GM12864 (cell line): ENCODE measurements at places on chromosomes 7 and 10.

- DNase-seq: no peak
These were observed 26.2 kb upstream of the PIK3AP1 start for GRCh38 chr10:96746503-96746902.

DNA sequence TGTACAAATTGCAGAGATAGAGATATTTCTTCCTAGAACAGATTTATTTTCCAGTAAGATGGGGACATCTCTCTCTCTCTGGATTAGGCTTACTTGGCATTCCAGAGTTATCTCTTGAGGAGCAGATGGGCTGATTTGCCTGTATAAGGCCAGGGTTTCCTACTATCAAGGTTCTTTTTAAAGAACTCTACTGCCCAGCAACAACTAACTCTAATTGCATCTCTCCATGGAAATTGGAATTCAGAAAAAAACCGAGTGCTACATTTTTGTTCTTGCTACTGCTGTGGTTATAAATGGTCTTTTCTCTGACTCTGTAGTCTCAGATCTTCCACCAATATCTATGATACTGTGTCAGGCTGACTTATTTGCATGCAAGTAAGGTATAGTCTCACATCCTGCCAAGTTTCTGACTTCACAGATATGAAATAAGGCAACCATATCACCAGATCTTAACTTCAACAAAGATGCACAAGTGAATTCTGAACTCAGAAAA lies 161.1 kb downstream of the CRPPA start:
- DNase-seq: no peak

DNA sequence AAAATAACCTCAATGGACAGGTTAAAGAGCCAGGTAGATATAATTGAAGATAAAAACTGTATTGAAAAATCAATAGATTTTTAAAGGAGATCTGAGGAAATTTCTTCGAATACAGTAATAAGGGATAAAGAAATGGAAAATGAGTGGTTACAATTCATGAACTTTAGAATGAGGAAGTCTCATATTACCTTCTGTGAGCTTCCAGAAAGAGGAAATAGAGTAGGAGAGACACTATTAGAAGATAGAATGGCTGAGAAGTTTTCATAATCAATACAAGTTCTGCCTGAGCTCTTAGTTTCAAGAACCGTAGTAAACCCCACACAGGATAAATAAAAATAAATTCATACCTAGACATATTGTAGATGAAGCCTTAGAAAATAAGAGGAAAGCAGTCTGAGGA lies 11.5 kb downstream of the SDK1 start:
- no peak for DNase-seq

GRCh38 chr7:100888291-100888987 lies 1.1 kb downstream of the UFSP1 start:
- no peak for DNase-seq

GRCh38 chr10:33376976-33377657 lies 42.6 kb upstream of the NRP1 start:
- DNase-seq: no peak

DNA sequence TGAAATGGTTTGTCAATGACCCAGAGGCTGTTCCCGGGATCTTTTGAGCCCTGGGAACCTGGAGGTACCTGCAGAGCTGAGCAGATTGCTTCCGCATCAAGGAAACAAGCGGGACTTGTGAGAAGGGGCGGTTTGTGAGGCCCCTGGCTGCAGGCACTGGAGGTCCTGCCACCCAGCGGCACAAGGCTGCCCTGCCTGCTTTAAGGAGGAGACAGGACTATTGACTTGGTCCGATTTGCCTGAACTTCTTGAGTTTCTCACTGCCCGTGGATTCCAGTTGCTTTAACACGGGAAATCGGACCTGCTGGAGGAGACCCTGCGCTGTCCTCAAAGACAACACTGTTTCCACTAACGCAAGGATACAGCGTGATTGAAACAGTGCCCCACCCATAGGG lies 130.1 kb downstream of the DNAJB6 start:
- DNase-seq: no peak

- peak; percentile 49 for DNase-seq
These were observed 193.7 kb downstream of the RNLS start for GRCh38 chr10:88389456-88389855.

DNA sequence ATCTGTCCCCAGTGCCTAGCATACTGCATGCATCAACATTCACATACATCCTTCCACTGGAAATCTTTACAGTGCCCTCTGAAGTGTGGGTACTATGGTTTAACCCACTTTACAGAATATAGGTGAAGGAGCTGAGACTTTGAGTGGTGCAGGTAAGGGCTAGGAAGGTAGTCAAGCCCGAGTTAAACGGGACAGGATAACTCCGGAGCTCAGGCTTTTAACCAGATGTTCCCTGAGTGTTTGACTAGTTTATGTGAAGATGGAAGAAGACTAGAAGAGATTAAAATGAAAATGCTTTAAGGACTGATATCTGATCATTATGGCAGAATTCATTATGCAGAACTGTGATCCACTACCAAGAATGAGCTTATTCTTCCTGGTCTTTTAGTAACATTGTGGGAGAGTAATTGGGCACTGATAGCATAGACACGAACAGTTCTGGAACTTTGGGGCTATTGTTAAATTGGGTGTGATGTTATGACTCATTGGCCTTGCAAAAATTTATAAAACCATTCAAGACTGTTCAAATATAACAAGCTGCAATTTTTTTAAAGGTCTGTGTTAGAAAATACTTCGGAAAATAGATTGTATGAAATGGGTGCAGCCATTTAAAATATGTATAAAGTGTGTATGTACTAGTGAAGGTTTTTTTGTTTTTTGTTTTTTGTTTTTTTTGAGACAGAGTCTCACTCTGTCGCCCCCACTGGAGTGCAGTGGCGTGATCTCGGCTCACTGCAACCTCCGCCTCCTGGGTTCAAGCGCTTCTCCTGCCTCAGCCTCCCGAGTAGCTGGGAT lies 4.4 kb downstream of the CUL1 start:
- no peak for DNase-seq

DNA sequence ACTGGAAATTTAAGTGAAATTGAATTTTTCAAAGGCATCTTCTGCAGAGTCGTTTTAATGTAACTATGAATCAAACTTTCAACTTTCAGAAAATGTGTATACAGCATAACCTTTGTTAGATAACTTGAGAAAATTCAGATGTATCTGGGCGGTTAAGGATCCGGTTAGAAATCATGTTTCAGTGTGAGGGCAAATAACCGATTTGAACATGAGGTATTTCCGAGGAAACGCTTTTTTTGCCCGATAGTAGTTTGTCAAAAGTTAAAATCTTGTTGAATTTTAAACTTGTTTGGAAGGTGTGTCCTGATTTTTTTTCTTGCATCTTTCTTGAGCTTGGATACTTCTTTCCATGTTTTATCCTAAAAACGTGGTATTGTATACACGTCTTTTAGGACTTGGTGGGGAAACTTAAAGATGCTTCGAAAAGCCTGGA lies 1.3 kb upstream of the BMI1 start:
- no peak for DNase-seq

- no peak for DNase-seq
These were observed 97.7 kb downstream of the DNMBP start for GRCh38 chr10:99912041-99912440.

GRCh38 chr7:869348-869747 lies 7.0 kb upstream of the GET4 start:
- DNase-seq: no peak

- no peak for DNase-seq
These were observed 56.5 kb upstream of the KDM7A start for GRCh38 chr7:140232957-140233917.

DNA sequence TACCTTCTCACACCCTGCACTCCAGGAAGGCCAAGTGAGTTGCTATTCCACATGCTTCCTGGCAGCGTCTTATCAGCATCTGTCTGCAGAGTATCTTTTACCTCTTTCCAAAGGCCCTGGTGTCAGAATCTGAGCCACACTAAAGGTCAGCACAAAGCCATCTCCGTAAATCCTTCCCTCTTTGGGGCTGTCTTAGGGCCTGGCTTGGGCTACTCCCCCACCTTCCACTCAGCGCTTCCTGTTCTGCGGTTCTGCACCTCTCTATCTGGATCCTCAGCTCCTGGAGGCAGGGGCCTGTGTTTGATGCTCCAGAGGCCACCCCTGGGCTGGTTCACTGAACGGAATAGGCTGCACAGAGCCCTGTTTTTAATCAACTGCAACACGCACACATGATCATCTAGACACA lies 334.8 kb upstream of the GALNT17 start:
- no peak for DNase-seq

DNA sequence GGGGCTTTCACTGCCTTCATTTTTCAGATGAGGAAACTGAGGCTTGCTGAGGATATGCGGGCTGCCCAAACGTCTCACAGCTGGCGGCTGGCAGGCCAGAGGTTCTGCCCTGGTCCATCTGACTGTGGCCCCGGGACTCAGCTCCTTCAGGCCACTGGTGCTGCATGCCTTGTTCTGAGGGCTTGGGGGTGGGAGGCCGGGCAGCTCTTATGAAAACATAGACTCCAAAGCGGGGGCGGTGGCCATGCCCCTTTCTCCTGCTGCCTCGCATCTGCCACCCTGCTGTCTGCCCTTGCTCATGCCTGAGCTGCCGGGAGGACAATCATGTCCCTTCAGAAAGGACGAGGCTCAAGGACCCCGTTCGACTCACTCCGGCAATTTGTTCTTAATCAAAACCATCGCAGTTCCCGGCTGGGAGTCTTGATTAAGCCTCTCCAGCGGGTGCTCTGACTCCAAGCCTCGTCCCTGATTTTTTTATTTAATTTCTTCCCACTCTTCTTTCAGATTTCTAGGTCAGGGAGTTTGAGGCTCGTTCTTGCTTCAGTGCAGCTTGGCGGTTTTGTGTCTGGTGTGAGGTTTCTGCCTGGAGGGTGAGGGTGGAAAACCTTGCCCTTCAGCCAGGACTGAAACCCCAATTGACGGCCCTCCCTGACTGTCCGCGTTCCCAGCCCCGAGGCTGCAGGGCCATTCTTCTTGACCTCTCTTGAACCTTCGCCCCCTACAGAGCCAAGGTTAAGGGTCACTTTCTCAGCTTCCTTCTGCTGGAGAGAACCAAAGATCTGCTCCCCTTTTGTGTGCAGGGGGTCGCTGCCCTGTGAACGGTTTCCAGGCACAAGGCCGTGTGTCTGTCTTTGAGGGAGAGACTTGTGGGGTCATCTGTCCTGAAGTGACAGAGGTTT lies 120.8 kb downstream of the DNAJB6 start:
- no peak for DNase-seq

DNA sequence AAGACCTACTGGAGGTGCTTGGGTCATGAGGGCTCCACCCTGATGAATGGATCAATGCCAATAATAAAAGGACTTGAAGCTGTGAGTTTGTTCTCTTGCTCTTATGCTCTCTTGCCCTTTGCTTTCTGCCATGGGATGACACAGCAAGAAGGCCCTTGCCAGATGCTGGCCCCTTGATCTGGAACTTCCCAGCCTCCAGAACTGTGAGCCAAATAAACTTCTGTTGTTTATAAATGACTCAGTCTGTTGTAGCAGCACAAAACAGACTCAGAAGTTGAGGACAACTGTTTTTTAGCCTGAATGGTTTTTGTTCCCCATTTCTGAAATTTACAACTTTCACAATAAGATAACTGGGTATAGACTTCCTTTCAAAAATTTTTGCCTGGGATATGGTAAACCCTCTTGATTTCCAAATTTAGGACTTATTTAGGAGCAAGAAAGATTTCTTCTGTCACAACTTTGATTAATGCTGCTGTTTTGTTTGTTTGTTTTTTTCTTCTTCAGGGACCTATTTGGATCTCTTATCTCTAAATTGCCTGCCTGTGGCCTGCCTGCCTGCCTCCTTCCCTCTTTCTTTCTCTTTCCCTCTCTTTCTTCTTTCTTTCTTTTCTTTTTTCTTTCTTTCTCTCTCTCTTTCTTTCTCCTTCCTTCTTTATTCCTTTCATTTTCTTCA lies 12.1 kb downstream of the ENTPD1 start:
- DNase-seq: no peak

DNA sequence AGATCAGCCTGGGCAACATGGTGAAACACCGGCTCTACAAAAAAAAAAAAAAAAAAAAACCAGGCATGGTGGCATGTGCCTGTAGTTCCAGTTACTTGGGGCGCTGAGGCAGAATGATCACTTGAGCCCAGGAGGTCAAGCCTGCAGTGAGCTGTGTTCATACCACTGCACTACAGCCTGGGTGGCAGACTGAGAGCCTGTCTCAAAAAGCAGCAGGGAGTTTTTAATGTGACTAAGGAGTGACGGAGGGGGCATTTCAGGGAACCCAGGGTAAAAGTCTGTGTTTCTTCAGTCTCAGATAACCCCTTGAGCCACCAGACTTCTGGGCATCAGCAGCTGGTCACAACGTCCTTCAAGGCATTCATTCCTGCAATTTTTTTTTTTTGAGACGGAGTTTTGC lies 2.2 kb upstream of the C10orf95 start:
- no peak for DNase-seq

DNA sequence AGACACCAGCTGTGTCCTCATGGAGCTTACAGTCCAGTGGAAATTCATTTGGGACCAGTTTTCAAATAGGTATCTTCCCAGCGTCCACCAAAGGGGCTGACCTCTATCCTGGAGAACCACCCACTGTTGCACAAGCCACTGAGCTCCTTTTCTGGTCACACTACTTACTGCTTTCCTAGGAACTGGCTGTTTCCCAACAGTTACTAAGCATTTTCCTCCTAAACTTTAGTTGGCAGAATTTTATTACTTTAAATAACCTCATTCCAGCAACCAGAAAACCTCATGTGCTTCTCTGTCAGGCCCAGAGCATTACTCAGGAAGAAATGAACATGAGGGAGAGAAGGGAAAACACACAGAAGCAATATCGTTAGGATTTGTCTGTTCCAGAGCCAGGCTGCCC lies 183.1 kb downstream of the GPAM start:
- no peak for DNase-seq

DNA sequence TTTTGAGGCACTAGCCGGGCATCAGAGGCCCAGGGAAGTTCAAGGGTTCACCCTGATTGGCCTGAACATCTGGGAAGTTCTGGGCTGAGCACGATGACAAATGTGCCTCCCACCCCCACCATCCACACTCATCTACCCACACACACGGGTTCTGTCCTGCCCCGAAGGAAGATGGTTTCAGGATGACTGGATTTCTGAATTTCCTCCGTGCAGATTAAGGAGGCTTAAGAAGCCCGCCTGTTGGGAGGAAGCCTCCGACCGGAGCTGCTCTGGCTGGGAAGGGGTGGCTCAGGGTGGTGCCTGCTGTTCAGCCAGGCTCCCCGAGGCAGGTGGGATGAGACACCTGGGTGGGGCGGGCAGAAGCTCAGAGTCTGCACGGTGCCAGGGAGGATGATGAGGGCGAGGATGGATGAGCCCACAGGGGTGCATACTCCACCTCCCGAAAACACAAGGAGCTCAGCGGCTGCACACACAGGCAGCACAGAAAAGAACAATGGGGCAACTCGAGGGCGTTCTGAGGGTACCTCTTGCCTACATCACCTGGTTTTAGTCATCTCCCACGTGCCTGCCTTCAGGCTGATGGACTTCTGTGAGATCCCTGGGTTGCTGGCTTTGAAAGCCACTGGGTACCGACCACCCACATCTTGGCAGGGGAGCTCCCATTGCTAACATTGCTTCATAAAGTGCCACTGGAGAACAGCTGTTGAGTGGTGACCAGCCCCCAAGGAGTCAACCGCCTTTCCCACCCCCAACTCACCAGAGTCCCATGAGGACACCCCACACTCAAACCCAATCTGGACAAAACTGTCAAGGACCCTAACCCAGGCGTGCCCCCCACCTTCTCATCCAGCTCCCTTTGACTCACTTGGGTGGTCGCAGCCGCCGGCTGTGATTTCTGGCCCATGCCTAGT lies 41.2 kb downstream of the CALML3 start:
- DNase-seq: no peak
